Lower leg skin (tissue), 4 donors: ENCODE measurements at places on chromosomes 12 and 14. TPM values are rescaled to one million over a fixed set of nuclear protein-coding genes. Genes with fewer than 3 reads are reported as not detected.

The TAS2R30 gene
- total RNA-seq, result 1.9 TPM

The SLC39A2 gene
- 44.0 TPM for total RNA-seq

The SLCO1B1 gene
- not detected for total RNA-seq

The RHEBL1 gene
- 2.1 TPM for total RNA-seq

The ZFYVE26 gene
- 21.6 TPM for total RNA-seq
